Neural crest cell (in vitro differentiated cells): ENCODE measurements at places on chromosomes 12 and 14. TPM values are rescaled to one million over a fixed set of nuclear protein-coding genes. Genes with fewer than 3 reads are reported as not detected.

Gene FGF23
- 0.16 and 0.25 TPM in 2 replicates for total RNA-seq

Gene IRAK3
- 0.56 and 0.61 TPM in 2 replicates for total RNA-seq

Gene KRT83
- not detected in 2 replicates for total RNA-seq

Gene NPAS3
- total RNA-seq = 18.2 and 21.1 TPM in 2 replicates

DNA sequence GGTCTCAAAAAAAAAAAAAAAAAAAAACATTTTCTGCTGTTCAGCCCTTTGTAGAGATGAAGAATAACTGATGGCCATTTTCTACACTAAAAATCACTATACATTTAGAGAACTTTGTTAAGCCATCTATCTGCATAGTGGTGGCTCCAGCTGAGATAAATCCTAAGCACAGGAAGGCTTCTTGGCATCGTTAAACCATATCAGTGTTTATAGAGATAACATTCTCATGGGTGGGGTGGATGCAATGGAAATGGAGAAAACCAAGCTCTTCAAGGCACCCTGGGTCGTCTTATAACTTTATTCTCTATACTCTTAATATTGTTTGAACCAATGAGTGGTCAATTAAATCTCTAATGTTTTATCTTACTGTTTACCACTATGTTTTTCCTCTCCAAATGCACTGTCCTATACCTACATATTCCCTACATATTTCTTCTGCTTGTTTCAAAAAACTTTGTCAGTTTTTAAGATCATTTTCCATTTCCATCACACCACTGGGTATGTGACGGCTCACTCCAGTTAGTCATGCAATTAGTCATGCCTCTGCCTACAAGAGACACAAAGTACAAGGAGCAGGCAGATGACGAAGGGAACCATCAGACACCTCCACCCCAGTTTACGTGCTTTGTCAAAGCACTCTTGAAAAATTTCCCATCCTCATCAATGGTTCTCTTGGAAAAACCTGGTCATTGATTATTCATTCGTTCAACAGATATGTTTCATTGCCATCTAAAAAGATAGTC, 119.3 kb upstream of the OVCH1 start:
- no peaks in the 10 kb centered on the region for H3K4me1 ChIP-seq
- H3K36me3 ChIP-seq = peaks cover 4% of the 10 kb centered on the region
- H3K27me3 ChIP-seq = no peaks in the 10 kb centered on the region
- no peak for DNase-seq
- H3K27ac ChIP-seq = no peak overlapping the region
- H3K4me3 ChIP-seq = no peak overlapping the region

GRCh38 chr14:31926652-31927347, 150.3 kb upstream of the ARHGAP5 start:
- H3K27ac ChIP-seq = peak overlapping the region; percentile 68
- H3K36me3 ChIP-seq = no peaks in the 10 kb centered on the region
- no peaks in the 10 kb centered on the region for H3K27me3 ChIP-seq

DNA sequence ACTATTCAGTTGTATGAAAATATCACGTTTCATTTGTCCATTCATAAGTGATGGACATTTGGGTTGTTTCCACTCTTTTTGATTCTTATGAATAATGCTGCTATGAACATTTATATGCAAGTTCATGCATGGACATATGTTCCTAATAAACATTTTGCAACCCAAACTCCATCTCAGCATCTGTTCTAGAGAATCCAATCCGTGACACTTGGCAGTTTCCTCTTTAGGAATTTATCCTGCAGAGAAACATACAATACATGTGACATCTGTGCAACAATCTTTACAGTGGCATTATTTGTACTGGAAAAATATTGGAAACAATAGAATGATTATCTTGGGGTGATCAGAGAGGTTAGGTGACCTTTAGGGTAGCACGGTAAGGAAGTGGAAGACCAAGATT, 290.8 kb upstream of the SRRM4 start:
- no peak overlapping the region for H3K4me3 ChIP-seq
- no peaks in the 10 kb centered on the region for H3K27me3 ChIP-seq

DNA sequence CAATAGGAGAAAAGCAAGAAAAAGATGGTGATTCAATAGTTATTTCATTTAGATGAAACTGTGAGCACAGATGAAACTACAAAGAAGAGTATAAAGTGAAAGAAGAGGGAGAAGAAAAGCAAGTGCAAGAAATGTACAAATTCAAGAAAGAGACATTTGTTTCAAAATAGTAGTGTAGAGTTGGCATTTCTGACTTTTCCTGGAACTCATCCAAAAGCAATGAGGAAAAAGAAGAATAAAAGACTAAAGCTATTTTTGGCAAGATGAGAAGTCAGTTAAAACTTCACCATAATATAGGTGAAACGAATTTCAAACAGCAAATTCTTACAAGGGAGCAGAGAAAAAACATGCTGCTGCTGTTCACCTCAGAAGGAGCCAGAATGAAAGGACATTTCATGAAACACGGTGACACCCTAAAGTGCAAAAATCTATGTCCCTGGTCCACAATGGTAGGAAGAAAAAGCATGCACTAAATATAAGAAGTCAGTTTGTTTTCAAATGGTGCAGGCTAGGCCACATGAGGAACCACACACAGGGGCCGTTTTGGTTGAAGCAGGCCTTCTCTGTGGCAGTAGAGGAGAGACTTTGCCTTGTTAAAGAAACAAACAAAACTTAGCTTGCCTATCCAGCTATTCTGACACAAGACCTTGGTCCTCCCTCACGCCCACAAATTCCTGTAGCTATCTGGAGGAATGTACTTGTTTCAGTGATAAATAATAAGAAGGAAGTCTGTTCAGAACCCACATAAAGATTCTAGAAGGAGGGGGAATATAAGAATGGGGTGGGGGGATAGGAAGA, 11.1 kb upstream of the CMAS start:
- no peak for DNase-seq
- H3K4me3 ChIP-seq = no peak overlapping the region
- peaks cover 17% of the 10 kb centered on the region for H3K4me1 ChIP-seq
- no peak overlapping the region for H3K27ac ChIP-seq
- no peaks in the 10 kb centered on the region for H3K27me3 ChIP-seq

- H3K27me3 ChIP-seq = no peaks in the 10 kb centered on the region
- H3K4me1 ChIP-seq = no peaks in the 10 kb centered on the region
- no peak overlapping the region for H3K4me3 ChIP-seq
- peak; percentile 45 for DNase-seq
- no peaks in the 10 kb centered on the region for H3K36me3 ChIP-seq
Observed at GRCh38 chr14:90903101-90903500, 86.9 kb upstream of the TTC7B start.

DNA sequence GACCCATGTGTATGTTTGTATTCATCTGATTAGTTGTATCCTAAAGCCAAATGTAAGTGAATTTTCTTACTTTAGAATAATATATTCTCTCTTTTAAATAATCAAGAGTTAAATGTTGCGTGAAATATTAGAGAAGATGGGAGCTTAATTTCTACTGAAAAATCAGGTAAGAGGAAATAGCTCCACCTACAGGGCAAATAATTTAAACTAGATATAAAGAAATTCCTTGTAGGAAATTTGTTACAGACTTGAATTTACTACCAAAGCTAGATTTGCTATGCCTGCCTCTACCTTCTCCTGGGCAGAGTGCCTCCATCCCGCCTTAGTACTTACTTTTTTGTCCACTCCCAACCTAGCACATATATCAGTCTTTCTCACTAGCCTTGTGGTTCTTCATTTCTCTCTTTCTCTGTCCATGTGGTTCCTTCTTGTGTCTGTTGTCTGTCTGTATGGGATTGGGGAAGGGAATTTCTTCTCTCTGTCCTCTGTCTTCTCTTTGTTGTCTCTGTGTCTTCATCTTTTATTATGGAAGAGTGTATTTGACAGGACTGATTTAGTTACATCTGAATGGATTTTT, 44.7 kb downstream of the PALS1 start:
- no peak overlapping the region for H3K4me3 ChIP-seq
- peaks cover 4% of the 10 kb centered on the region for H3K4me1 ChIP-seq
- no peak overlapping the region for H3K27ac ChIP-seq
- no peaks in the 10 kb centered on the region for H3K27me3 ChIP-seq
- DNase-seq = no peak
- peaks cover 2% of the 10 kb centered on the region for H3K36me3 ChIP-seq
